A375 (cell line): ENCODE measurements at places on chromosomes 3 and 15. TPM values are rescaled to one million over a fixed set of nuclear protein-coding genes. Genes with fewer than 3 reads are reported as not detected.

The ITGA11 gene
- 1.2 and 2.6 TPM in 2 replicates for total RNA-seq

The INSYN1 gene
- total RNA-seq: 2.1 and 2.6 TPM in 2 replicates

The INKA1 gene
- 0.68 and 1.7 TPM in 2 replicates for total RNA-seq

The NPAP1 gene
- total RNA-seq: under 0.01 TPM in 1 of 2 replicates, not detected in the other

The ACKR2 gene
- not detected in 2 replicates for total RNA-seq
